ENCODE measurements at places on chromosomes 1 and 21. TPM values are rescaled to one million over a fixed set of nuclear protein-coding genes. Genes with fewer than 3 reads are reported as not detected.

The HSD3B2 gene
- total RNA-seq, result not detected

The HS2ST1 gene
- 36.7 TPM for total RNA-seq

- DNase-seq, result no peak
These were observed 863 bp downstream of the FH start for GRCh38 chr1:241518476-241519307.

DNA sequence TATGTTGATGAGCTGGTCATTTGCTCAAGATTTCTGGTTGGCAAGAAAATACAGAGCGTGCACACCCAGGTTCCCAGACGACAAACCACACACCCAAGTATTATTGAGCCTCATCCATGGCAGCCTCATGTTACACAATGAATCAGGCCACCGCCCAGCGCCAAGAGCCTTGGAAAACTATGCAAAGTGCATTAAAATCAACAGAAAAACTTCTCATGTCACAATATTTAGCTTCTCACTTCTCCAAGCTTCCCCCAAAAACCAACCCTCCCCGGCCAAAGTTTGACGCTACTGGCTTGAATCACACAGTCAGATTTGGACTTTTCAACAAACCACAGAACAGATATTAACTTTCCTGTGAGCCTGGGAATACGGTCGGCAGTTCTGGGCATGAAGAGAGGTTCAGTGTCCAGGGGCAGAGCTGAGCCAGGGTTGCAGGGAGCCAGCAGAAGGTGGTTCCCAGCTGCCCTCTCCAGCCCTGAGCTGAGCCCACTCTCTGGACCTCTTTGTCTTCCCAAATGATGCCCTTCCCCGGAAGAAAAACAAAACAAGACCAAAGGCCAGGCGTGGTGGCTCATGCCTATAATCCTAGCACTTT lies 71.1 kb downstream of the SETD4 start:
- DNase-seq, result no peak

Measured in frontal cortex (tissue), 4 donors.